Activated CD8-positive, alpha-beta T cell treated with anti-CD3 and anti-CD28 coated beads for 36 hours (primary cell): ENCODE measurements at places on chromosomes 4 and X.
A peak's percentile ranks its signal among the peaks of the same experiment; 100 is the strongest.

DNA sequence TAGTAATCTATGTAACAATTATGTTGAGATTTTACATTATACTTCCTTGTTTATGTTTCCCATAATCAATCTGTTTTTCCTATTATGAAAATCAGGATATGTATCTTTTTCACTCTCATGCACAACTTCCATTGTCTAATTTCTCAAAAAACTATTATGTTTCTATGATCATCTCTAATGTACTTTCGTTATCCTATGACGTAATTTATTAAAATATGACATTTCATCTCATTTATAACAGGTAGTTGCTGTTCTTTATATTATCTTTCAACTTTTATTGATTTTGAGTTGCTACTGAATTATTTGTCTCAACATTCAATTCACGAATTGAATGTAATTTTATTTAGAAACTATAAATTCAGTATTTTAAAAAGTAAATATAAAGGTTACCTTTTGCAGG lies 100.8 kb upstream of the MAGEB18 start:
- no peak for DNase-seq

GRCh38 chr4:118816538-118817177 lies 19.3 kb downstream of the SEC24D start:
- peak; percentile 7 for DNase-seq

DNA sequence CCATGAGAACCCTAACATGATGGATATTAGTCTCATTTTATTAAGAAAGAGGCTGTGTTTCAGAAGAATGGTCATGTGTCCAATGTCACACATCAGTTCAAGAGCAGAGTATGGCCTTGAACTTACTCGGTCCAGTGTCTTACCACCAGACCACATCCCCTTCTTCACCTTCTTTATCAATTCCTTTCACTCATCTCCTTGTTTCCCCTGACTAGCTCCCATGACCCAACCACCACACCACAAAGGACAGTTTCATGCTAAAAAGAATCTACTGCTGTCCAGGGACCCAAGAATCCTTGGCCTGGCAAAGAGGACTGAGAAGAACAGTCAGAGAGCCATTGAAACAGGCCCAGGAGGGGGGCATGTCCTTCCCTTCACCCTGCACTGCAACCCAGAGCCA lies 33.6 kb upstream of the MSN start:
- no peak for DNase-seq

- no peak for DNase-seq
These were observed 49.5 kb upstream of the HELT start for GRCh38 chr4:184968784-184969201.
